GM19239 (cell line): ENCODE measurements at places on chromosomes 12 and 14.

DNA sequence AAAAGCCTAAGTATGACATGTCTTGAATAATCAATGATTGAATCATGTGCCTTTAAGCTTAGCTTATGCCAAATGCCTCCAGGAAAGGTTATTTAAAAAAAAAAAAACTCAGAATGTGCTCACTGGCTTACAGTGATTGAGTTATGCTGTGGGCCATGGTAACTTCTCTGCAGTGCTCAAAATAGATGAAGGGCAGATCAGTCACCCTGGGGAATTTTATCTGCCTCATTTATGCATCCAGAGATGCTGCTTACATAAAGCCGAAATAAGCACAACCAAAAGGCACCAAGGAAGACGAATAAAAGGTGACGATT, 118.7 kb upstream of the MDM1 start:
- no peak for DNase-seq

DNA sequence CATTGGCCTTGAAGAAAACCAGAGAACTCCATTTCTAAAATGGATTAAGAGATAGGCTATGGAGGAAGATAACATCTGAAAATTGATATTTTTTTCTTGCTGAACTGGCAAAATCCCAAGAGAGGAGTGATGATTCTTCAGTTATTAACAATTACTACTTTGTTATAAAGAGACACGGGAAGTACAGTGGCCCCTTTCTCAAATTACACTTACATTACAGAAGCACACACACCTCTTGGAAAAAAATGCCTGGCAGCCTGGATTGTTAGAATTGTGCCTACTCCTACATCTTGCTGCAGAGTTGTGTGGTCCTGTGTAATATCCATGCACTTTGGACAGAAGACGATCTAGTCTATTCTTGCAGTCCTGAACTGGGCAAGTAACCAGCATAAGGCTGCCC, 71.7 kb downstream of the TGFB3 start:
- no peak for DNase-seq

DNA sequence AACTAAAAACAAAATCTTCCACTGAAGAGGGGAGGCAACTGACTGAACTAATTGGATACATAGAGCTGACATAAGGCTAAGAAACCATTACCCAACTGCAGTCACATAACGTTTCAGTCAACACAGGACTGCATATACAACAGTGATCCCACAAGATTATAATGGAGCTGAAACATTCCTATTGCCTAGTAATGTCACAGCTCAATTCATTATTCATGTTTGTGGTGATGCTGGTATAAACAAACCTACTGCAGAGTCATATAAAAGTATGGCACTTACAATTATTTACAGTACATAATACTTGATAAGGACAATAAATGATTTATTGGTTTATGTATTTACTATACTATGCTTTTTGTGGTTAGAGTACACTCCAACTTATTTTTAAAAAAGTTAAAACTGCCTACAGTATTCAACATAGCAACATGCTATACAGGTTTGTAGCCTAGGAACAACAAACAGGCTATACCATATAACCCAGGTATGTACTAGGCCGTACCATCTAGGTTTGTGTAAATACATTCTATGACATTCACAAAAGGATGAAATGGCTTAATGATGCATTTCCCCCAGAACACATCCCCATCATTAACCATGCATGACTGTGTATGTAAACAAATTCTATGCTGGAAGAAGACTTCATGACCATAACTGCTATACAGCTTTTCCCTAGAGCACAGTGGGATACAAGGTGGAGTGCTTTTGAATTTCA, 4.3 kb downstream of the NAP1L1 start:
- DNase-seq, result no peak

DNA sequence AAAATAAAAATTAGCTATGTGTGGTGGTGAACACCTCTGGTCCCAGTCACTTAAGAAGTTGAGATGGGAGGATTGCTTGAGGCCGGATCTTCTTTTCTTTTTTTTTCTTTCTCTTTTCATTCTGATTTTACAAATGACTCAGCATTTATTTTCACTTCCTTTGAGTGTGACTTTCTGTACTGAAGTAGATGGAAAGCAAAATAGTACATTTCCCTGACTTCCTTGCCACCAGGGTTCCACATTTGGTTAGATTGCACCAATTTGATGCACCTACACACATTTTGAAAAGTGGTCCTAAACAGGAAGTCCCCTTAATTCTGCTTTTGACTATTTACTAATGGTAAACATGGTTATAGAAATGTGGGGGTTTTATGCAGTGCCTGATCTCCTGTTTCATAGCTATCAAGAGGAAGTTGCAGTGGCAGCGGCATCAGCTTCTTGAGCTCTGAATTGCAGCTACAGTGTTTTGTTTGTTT, 13.0 kb upstream of the LEMD3 start:
- peak; percentile 28 for DNase-seq

GRCh38 chr14:68495101-68496039, 297.5 kb downstream of the ZFP36L1 start:
- no peak for DNase-seq

DNA sequence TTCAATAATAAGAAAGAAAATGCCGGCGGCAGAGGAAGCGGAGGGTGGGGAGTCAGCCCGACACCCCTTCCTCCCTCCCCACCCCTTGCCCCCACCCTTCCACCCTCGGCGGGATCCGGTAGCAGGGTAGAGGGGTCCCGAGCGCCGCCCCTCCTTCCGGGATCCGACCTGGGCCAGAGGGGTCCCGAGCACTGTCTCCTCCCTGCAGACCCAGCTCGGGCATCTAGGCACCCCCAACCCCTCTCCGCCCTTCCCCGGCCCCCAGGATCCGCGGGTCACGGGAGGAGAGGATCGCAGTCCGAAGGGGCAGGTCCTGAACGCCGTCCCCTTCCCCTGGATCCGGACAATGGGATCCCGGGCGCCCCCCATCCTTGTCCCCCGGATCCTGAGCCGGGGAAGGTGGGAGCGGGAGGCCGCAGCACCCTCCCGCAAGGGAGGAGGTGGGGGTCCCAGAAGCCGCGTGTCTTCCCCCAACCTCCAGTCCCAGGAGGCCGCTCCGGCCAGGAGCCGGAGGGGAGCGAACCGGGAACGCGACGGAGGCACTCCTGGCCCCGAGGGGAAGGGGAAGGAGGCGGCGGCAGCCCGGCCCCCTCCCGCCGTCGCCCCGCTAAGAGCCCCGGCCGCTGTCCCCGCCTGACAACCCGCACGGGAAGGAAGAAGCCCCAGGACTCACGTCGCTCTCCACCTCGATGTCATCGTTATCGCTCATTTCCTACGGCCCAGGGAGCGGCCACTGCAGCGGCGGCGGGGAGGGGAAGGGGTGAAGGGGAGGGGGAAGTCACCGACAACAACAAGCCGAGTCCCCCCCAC, 481 bp downstream of the MAX start:
- no peak for DNase-seq

DNA sequence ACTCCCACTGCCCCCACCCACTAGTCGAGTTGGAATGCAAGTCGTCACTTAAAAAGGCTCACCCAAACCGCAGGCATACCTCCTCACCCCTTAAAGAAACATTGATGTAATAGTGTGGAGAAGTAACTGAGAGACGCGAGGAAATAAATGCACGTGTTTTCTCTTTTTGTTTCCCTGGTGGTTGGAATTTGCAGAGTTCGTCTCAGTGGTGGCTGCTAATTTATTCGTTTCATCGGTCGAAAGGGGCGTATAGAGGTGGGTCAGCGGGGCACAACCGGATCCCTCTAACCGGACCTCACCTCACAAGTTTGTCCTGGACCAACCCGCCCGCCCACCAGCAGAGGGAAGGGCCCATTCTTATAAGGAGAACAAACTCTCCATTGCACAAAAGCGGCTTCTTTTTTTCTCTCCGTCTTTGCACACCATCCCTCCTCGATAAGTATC, 5.0 kb upstream of the NPAS3 start:
- no peak for DNase-seq

DNA sequence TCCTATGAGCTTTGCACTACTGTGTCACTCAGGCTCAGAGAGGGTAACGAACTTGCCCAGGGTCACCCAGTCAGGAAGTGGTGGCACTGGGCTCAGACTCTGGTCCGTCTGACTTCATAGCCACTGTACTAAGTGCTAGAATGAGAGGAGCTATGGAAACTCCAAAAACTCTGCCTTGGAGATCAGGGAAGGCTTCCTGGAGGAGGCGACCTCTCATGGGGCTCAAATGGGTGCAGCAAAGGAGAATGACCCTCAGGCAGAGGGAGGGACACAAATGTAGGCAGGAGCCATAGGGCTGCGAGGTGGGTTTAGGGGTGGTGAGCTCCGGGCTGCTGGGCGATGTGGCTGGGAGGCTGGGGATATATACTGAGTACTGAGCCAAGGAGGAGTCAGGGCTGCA, 3.2 kb downstream of the CCDC197 start:
- DNase-seq, result no peak
